ENCODE measurements at places on chromosomes 2 and 18. TPM values are rescaled to one million over a fixed set of nuclear protein-coding genes. Genes with fewer than 3 reads are reported as not detected.

The MOCOS gene
- 0.85 TPM for polyA plus RNA-seq

The NT5DC4 gene
- 0.13 TPM for polyA plus RNA-seq

The CMPK2 gene
- 5.2 TPM for polyA plus RNA-seq

The ASNSD1 gene
- polyA plus RNA-seq, result 63.4 TPM

The OTOS gene
- polyA plus RNA-seq, result 0.32 TPM

The PGAP1 gene
- 37.8 TPM for polyA plus RNA-seq

The NEB gene
- 8.1 TPM for polyA plus RNA-seq

The TMEM247 gene
- not detected for polyA plus RNA-seq

The ABCB6 gene
- 34.9 TPM for polyA plus RNA-seq

The MTCL1 gene
- 16.7 TPM for polyA plus RNA-seq

DNA sequence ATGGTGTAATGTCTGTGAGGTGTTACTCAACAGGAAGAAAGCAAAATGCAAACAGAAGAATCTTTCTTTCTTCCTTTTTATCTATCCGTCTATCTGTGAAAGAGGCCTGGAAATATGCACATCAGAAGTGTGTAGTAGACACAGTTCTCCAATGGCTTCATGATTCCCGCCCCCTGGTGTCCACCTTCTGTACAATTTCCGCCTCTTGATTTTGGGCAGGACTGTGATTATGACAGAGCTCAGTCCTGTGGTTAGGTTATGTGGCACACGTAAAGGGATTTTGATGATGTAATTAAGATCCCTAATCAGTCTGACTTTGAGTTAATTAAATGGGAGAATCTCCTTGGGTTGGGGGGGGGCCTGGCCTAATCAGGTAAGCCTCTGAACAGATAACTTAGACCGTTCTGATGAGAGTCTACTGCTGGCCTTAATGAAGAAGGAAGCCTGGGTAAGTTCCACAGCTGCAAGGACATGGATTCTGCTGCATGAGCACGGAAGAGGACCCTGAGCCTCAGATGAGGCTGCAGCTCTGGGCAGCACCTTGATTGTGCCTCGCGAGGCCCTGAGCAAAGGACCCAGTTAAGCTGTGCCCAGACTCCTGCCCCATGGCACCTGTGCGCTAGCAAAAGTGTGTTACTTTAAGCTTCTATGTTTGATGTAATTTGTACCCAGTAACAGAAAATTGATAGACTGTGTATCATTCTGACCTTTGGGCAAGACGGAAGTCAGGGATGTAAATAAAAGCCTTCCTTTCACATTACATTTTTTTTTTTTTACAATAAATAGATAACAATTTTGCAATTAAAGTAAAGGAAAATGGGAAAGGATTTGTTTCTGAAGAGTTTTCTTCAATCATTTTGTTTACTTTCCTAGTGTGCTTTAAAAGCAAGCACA lies 11.3 kb upstream of the KCNF1 start:
- DNase-seq, result no peak

DNA sequence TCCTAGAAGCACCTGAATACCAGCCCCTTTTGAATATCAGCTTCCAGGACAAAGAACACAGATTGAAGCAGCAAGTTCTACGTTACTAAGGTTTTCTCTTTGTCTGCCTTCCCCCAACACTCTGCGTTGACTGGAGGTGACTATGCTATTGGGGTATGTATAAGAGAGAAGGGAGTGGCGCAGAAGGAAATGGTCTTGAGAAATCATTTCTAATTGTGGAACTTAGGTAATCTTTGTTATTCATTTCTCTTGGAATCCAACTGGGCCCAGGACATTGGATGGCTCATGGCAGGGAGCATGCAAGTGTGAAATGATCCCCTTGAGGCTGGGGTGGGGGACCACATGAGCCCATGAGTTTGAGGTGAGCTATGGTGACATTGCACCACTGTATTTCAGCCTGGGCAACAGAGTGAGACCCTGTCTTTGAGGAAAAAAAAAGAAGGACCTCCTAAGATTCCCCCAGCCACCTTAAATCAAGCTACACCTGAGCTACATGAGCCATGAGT lies 29.7 kb downstream of the XDH start:
- DNase-seq, result no peak

DNA sequence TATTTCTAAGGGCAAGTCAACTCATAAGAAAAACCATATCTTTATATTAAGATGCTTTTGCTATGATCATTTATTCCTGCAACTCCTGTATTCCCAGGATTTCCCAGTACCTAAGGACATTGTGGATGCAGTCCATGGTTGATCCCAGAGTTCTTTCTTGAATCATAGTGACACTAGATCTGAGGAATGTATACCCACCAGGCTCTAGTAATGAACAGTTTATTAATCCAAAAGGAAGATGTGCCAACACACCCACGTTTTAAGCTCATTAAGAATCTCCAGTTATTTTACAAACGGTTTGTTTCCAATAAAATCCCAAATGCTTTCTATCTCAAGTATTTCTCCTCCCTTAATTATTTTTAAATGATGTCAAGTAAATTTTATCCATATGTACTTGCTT lies 210.8 kb upstream of the ZEB2 start:
- no peak for DNase-seq

DNA sequence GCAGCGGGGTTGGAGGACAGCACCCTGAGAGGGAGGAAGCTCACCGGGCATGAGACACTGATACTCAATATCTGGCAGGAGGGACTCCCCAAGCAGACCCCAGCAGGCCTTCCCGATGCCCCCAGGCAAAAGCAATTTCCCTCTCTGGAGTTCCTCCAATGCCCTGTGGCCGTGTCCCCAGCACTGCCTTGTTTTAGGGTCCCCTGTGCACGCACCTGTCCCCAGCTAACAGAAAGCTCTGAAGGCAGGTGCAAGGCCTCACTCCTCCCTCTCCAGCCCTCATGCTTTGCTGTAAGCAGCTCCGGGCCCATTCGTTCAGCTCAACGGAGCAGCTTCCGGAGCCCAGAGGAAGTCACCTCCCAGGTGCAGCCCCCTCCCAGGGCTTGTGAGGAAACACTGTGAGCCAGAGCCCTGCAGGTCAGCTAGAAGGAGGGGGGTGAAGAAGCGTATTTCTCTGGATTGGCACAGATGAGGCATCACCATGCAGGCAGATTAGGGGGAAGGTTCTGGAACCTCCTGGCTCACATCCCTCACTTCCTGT lies 50.3 kb upstream of the ID2 start:
- no peak for DNase-seq

DNA sequence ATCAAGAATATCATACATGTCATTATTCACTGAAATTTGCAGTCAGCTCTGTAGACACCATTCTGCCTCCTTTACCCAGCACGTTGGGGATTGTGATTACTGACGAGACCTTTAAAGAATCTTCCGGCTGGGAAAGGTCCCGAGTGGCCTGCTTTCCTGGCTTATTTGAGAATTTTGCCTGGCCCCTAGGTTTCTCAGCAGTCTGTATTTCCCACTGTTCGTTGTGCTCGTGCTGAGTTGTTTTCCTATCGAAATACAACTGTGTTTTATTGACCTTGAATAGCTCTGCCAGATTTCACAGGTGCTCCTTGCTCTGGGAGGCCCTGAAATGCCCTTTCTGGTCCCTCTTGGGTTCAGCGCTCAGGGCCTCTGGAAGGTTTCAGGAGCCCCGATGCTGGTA lies 94.9 kb downstream of the AGAP1 start:
- no peak for DNase-seq

DNA sequence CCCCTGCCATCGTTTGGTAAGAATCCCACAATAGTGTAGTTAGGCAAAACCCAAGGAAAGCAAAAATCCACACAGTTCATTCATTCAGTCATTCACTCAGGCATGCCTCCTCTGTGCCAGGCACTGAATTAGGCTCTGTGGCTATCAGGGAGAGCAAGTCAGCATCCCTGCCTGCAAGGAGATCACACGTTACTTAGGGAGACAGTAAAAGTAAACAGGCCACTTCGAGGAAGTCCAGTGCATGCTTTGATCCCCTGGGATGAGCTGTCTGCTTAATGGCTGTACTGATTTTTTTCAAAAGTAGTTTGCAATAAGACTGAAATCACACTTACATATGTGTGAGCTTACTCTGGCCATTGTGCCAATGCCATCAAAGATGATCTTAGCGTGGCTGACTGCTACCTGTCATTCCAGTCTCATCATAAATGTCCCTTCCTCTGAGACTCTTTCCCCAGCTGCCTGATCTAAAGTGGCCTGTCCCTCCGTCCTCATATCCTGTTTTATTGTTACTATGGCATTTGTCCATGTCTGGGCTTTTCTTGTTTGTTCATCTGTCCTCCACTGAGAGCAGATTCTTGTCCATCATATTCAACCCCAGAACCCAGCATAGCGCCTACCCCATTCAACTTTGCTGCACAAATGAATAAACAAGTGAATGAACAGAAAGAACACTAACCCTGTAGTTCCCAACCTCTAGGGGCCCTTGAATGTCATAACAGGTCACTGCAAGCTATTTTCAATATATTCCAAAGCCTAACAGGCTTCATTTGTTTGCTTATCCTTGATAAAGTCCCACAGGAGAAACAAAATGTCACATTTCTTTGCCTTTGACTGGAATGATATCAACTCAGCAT lies 84.1 kb downstream of the GALNT14 start:
- DNase-seq, result no peak

- DNase-seq, result no peak
These were observed 61.5 kb downstream of the VRK2 start for GRCh38 chr2:58107803-58108710.

GRCh38 chr2:39704540-39704939 lies 38.8 kb downstream of the TMEM178A start:
- DNase-seq, result no peak

GRCh38 chr18:38933322-38933721 lies 1367.7 kb upstream of the CELF4 start:
- DNase-seq, result no peak

DNA sequence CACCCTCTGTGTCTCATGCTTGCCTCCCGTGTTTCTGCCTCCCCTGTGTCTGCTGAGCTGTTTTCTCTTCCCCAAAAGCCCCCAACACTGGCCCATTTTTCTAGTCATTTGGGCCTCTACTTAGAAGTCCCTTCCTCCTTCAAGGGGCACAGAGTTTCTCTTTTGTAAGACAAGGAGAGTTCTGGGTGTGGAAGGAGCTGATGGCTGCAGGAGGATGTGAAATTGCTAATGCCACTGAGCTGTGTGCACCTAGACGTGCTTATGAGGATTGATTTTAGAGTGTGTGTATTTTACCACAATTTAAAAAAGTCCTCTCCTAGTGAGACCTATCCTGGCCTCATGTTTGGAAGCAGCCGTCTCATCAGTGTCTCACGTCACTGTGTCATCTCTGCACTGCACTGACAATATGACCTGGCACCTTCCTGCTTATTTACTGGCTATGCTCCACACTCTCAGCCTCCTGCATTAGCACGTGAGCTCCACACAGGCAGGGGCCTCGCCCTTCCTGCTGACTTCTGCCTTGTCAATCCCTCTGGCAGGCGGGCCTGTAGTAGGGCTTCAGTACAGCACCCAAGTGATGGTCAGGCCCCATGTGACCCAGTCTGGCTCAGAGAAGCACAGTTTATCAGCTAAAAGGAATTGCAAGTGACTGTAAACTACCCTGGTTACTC lies 8.0 kb upstream of the MBP start:
- DNase-seq, result no peak

DNA sequence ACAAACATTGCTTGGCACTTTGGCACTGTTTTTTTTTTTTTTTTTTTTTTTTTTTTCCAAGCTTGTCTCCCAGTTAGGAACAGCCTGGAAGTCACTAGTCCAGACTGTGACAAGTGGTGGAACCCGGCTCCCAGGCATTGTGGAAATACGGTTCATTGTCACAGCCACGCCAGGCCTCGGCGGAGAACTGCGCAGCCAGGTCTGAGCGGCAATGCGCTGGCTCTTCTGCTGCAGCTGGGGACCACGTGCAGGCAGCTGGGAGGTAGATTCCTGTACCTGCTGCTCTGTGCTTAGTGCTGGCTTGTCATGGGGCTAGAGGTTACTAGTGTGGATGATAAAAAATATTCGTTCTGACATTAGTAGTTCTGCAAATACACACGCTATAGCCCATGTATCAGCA lies 5.0 kb downstream of the NTSR2 start:
- no peak for DNase-seq

- DNase-seq, result no peak
These were observed 2.0 kb upstream of the CAPN10 start for GRCh38 chr2:240584486-240585031.

GRCh38 chr18:79749251-79750191 lies 48.2 kb upstream of the KCNG2 start:
- DNase-seq, result peak; percentile 22

- no peak for DNase-seq
These were observed 13.4 kb upstream of the GLS start for GRCh38 chr2:190867212-190867611.

- no peak for DNase-seq
These were observed 46.3 kb upstream of the SEMA4C start for GRCh38 chr2:96916156-96916630.

DNA sequence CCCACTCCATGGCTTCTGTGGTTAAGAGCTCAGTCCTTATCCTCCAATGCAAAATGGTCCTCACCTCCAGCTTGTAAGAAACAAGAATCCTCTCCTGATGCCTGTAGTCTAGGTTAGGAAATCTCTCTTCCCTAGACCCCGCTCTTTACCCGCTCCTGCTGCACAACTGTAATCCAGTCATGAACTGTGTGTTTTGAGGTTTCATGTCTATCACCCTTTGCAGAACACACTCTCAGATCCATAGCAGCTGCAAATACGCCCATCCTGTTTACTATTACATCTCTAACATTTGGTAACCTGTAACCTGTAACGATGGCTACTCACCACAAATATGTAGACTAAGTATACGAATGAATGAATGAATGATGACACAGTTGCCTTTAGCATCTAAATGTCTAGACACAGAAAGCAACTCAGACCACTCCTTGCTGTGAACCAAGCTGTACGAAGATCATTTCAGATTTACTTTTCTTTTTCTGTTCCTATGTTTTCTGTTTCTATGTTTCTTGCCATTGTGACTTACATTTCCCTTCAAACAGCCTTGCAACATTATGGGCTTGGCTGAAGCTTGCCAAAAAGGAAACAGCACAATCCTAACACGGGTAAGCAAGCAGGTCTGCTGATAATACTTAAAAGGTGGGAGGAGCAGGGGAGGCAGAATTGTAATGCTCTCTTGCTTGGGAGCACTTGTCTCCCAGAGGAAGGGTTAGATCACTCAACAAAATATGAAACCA lies 53.7 kb downstream of the EPHA4 start:
- no peak for DNase-seq

Data from left renal cortex interstitium (tissue), 4 donors.